SK-N-SH (cell line): ENCODE measurements at places on chromosomes 11 and 22. TPM values are rescaled to one million over a fixed set of nuclear protein-coding genes. Genes with fewer than 3 reads are reported as not detected.

MUC5AC gene
- polyA plus RNA-seq: not detected in 2 replicates

GLB1L2 gene
- 3.4 and 3.5 TPM in 2 replicates for polyA plus RNA-seq

LDHAL6A gene
- polyA plus RNA-seq: not detected in 2 replicates

IL10RA gene
- polyA plus RNA-seq: 0.05 TPM in 1 of 2 replicates, not detected in the other

CYP2D6 gene
- polyA plus RNA-seq: 0.26 and 0.32 TPM in 2 replicates

MGAT3 gene
- polyA plus RNA-seq: 0.16 and 0.21 TPM in 2 replicates

C11orf52 gene
- polyA plus RNA-seq: not detected in 2 replicates

TNNT3 gene
- not detected in 2 replicates for polyA plus RNA-seq

SLC43A1 gene
- polyA plus RNA-seq: 3.7 and 4.4 TPM in 2 replicates

HTR3A gene
- polyA plus RNA-seq: not detected in 2 replicates

FLRT1 gene
- 0.03 TPM in 2 replicates for polyA plus RNA-seq

GRCh38 chr11:33290319-33290718 is 33.1 kb downstream of the HIPK3 start:
- no peak for DNase-seq

- no peak for DNase-seq
These were observed 52.4 kb downstream of the PACSIN2 start for GRCh38 chr22:42962295-42963230.

DNA sequence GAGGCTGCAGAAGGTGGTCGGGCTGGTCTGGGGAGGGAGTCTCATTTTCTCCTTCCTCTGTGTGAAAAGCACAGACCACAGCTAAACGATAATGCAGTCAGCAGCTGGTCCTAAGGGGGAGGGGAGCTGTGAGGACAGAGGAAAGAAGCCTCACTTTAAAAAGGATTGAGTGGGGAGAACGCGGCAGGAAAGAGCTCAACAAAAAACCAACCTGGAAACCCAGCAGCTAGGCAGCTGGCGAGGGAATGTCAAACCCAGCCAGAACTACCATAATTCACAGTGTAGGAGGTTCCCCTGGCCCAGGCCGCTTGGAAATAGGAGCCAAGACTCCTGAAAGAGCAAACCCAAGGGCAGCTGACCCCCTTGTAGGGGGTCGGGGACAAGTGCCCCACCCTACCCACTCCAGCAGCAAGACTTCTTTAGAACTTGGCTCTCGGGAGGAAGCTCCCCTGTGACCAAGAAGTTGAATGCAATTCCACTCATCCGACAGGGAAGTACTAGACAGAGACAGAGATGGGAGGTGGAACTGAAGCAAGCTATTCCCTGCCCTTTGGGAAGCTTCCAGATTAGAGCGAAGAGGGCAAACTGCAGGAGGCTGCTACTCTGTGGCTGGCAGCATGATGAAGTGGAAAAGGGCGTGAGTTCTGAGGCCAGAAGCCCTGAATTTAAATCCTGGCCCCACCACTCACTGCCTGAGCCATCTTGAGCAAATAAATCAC is 16.5 kb upstream of the DGKZ start:
- DNase-seq: no peak

DNA sequence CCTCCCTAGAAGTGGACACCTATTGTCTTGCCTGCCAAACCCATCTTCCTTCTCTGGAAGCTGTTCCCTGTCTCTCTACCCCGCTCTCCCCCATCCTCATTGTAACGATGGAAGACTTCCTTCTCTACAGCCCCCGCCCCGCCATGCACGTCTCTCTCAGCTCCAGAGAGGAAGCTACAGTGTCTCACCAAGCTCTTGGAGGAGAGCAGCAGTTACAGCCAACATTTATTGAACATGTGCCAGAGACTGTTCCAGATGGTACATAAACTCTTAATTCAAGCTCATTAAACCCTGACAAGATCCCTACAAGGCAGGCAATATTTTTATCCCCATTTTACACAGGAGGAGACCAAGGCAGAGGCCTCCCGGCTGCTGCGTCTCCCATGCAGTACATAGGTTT is 15.1 kb downstream of the MCHR1 start:
- DNase-seq: no peak

- DNase-seq: peak; percentile 96
These were observed at the start of gene DCHS1 for GRCh38 chr11:6655790-6656583. TSS of gene DCHS1 (minus strand) at chr11:6655809. CDS start at chr11:6641613, 14,196 bp downstream.

- no peak for DNase-seq
These were observed 56.8 kb downstream of the EMSY start for GRCh38 chr11:76501526-76502202.

- DNase-seq: no peak
These were observed 56.4 kb downstream of the DHCR7 start for GRCh38 chr11:71391796-71392195.

DNA sequence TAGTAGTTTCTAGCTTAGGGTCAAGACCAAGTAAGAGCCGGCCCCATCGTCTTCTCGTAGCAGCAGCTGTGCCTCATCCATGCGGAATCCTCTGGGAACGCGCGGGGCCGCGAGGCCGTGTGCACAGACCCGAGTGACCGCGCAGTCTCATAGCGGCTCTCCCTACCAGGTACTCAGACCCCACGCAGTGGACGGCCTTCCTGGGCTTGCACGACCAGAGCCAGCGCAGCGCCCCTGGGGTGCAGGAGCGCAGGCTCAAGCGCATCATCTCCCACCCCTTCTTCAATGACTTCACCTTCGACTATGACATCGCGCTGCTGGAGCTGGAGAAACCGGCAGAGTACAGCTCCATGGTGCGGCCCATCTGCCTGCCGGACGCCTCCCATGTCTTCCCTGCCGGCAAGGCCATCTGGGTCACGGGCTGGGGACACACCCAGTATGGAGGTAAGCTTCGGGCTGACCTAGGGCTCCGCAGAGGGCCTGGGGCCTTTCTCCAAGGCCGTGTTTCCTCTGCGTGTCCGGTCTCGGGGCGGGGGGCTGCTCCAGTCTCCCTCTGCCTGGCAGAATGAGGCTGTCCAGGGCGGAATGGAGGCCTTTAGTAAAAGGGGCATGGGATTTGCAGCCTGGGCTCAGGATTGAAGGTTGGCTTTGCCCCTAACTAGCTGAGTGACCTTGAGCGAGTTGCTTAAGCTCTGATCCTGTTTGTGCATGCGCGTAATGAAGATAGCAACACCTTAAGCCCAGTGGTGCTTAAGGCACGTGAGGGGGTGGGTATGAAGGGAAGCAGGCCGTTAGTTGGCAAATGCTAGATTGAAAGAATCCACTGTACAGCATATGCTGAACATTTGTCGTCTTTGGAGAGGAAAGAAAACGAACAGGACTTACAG is 48.9 kb downstream of the ST14 start:
- DNase-seq: peak; percentile 30

GRCh38 chr11:77183431-77183984 is 55.5 kb downstream of the MYO7A start:
- no peak for DNase-seq

GRCh38 chr11:77503006-77503405 is 29.1 kb upstream of the PAK1 start:
- DNase-seq: peak; percentile 54

GRCh38 chr22:48705917-48706605 is 1121.6 kb downstream of the BRD1 start:
- no peak for DNase-seq

DNA sequence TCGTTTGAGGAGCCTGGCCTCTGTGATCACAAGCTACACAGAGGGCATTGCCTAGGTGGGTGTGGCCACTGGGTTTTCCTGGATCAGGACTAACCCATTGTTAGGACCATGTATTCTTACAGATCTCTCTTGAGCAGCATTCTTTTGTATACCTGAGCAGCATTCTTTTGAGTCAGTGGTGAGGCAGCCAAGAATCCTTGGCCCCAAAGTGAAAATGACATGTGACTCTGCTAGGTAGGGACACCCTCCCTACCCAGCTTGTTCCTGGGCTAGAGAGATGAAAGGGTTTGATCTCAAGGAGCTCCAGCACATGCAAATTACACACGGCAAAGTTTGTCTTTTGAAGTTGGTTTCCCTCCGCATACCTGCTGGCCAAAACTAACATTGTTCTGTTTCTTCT is 55.0 kb upstream of the HORMAD2 start:
- no peak for DNase-seq

GRCh38 chr22:45585437-45585755 is 82.7 kb downstream of the FBLN1 start:
- DNase-seq: no peak

GRCh38 chr11:74636630-74637184 is 44.3 kb downstream of the POLD3 start:
- no peak for DNase-seq

DNA sequence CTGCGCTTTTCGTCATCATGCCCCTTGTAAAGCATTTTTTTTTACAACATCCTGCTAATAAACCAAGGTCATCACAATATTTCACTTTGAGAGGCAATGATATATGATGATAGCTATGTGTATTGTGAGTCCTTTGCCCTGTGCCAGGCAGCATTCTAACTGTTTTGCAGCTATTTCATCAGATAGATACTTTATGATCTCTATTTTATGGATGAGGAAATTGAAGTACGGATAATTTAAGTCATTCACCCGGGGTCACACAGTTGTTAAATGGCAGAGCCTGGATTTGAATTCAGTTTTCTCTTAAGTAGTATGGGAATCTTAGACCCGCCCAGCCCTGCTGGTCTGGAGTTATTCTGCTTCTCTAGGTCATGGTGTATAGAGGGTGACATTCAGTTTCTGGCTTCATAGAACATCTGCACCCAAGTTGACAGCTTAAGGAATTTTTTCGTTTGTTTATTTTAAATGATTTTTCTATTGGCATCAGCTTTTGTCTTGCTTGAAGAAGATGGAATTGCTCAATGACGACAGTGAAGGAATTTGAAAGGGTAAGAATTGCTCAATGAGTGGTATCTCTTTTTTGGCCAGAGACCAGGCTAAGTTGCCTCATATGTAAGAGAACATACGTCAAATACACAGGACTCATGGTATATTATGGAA is 926 bp downstream of the PRR5L start:
- DNase-seq: no peak

DNA sequence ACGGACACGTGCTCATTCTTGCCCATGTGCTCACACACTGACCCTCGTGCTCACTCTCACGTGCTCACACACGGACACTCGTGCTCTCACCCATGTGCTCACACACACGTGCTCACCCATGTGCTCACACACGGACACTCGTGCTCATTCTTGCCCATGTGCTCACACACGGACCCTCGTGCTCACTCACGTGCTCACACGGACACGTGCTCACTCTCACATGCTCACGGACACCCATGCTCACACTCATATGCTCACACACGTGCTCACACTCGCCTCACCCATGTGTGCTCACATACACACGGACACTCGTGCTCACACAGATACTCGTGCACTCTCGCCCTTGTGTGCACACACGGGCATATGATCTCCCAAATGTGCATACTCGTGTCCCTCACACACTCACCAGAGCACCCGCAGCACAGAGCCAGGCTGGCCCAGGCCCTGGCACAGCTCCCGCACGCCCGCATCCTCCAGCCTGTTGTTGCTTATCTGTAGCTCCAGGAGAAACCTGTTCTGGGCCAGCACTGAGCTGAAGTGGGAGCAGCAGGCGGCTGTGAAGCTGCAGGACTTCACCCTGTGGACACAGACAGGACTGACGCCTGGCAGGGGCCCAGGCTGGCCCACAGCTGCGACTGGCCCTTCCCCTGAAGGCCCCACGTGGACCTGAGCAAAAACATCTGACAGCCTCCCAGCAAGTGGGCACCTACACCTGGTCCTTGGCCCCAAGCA is 9.3 kb downstream of the RNH1 start:
- no peak for DNase-seq

- no peak for DNase-seq
These were observed 538.8 kb upstream of the B3GAT1 start for GRCh38 chr11:134950692-134951304.

DNA sequence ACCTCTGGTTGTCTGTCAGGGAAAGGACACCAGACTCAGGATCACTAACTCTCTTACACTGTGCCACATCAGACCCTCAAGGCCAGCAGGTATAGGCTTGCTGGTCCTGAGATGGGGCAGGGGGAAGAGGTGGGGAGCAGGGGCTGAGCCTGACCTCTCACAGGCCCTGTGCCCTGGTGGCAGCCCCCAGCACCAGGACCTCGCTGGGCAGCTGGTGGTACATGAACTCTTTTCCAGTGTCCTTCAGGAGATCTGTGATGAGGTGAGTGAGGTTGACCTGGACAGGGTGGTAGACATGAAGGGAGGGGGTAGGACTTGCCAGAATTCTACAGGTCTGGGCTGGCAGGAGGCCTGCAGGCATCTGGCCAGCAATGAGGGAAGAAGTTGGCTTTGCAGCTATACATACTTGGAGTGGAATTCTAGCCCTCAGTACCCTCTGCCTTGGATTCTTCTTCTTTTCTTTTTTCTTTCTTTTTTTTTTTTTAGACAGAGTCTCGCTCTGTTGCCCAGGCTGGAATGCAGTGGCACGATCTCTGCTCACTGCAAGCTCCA is 1.4 kb downstream of the NUDT22 start:
- DNase-seq: no peak

GRCh38 chr22:44099696-44100095 is 75.6 kb downstream of the PARVB start:
- no peak for DNase-seq

DNA sequence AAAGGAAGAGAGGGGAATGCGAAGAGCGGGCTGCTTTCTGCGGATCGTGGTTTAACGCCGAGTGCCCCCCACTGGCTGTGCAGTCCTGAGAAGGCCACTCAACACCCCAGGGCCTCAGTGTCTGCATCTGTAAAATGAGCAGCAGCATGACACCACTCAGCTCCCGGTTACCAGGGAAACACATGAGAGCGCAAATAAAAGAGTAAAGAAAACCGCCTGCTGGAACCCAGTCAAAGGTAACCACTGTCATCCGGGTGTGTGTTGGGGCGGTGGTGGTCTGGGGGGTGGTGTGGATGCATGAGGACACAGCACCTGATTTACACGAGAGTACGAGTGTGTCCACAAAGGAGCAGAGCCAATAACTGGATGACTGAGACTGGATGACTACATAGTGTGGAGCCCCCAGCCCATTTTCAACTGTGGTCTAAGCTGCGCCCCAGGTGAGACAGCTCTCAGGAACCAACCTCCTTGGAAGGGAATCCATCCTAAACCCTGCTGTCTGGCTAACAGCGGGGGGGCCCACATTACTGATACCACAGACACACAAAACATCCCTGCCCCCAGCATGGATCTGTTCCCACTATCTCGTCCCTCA is 5.7 kb downstream of the CELSR1 start:
- no peak for DNase-seq

- no peak for DNase-seq
These were observed 333.0 kb upstream of the NARS2 start for GRCh38 chr11:78907636-78908035.

- DNase-seq: no peak
These were observed 1.8 kb downstream of the MS4A4A start for GRCh38 chr11:60282286-60282685.

- no peak for DNase-seq
These were observed 61.0 kb downstream of the LARGE2 start for GRCh38 chr11:45983471-45983845.

DNA sequence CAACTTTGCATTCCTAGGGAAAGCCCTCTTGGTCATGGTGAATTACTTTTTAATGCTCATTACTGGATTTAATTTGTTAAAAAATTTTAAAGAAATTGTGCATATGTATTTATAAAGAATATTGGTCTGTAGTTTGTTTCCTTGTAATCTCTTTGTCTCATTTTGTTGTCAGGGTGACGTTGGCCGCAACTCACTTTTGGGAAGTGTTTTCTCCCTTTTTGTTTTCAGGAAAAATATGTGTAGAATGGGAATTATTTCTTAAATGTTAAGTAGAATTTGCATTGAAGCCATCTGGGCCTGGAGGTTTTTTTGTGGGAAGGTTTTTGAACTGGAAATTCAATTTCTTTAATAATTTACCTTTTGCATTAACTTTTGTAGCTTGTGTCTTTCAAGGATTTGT is 149.1 kb downstream of the UVRAG start:
- DNase-seq: no peak

GRCh38 chr11:102260241-102260640 is 57.0 kb upstream of the BIRC3 start:
- DNase-seq: no peak

GRCh38 chr22:38871360-38872171 is 450 bp downstream of the CBX6 start:
- no peak for DNase-seq

GRCh38 chr11:117039270-117039669 is 59.0 kb downstream of the SIK3 start:
- DNase-seq: no peak
